ENCODE measurements at places on chromosomes 12 and 14.

- DNase-seq, result no peak
Measured at GRCh38 chr14:68309616-68310015, 483.3 kb downstream of the ZFP36L1 start.

- DNase-seq, result no peak
Measured at GRCh38 chr12:31219521-31219920, 106.4 kb downstream of the SINHCAF start.

DNA sequence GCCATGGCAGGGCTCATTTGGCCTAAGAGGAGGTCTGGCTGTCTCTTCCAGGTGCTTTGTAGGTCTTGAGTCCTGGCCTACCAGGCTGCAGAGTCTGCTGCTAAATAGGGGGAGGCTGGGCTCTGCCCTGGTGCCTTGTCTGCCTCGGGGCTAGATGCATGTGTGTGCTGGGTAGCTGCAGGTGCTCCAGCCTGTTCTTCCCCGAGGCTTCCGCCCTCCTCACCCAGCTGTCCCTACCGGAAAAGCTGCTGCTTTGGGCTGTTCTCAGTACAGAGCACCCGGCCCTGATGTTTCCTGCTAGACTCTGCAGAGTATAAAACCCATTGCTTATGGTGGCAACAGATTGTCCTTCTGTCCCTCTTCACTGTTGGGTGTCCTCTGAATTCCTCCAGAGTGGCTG lies 37.7 kb downstream of the RAB35 start:
- no peak for DNase-seq

- DNase-seq, result no peak
Measured at GRCh38 chr12:31331242-31331641, 5.3 kb upstream of the SINHCAF start.

- no peak for DNase-seq
Measured at GRCh38 chr12:69071091-69071370, 138.1 kb upstream of the CPM start.

- DNase-seq, result no peak
Measured at GRCh38 chr14:100815478-100816285, 10.2 kb upstream of the MEG3 start.

DNA sequence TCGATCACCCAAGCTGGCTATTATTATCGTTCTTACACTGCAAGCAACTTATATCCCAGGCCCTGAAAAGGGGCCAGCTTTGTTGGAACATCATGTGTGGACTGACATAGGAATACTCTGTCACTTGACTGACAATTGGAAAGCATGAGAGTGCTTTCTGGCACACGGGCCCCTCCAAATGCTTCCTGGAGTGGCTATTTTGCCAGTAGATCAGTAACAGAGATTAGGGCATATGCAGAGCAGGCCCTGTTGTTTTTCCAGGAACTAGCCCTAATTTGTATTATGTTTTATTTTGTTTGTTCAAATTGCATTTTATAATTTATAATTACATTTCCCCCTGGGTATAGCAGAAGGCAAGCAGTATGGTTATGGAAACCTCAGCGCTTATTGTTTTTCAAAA lies 170.1 kb upstream of the FRMD6 start:
- DNase-seq, result no peak

DNA sequence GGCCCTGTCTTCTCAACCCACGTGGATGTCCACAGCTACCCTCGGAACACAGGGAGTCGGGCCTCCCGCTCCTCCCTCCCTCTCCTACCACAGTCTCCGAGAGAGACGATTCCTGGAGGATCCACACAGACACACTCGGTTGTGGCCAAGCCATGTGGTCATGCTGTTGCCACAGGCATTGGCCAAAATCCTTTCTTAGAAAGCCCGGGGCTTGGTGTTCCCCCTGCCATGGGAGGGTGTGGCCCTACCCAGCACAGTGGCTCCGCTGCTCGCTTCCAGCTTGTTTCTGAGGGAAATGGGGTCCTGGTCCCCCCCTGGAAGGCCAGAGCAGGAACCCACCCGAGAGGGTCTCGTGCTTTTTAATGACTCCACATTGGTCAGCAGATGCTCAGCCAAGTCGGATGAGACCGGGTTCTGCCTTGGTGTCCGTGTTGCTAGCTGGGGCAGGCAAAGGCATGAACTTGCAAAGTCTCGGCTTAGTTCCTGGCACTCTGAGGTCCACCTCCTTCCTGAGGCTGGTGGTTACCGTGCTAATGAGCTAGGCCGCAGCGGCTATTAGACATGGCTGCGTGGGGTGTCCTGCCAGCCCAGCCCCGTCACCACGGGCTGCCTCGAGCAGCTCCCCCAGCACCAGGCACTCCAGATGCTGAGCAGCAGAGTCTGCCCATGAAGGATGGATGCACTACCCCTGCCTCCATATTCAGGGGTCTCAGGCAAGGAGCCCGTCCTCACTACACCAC lies 46.8 kb upstream of the MEG3 start:
- no peak for DNase-seq

- no peak for DNase-seq
Measured at GRCh38 chr14:69532561-69533340, 41.9 kb downstream of the CCDC177 start.

GRCh38 chr12:105040476-105040875 lies 43.8 kb downstream of the ALDH1L2 start:
- no peak for DNase-seq

DNA sequence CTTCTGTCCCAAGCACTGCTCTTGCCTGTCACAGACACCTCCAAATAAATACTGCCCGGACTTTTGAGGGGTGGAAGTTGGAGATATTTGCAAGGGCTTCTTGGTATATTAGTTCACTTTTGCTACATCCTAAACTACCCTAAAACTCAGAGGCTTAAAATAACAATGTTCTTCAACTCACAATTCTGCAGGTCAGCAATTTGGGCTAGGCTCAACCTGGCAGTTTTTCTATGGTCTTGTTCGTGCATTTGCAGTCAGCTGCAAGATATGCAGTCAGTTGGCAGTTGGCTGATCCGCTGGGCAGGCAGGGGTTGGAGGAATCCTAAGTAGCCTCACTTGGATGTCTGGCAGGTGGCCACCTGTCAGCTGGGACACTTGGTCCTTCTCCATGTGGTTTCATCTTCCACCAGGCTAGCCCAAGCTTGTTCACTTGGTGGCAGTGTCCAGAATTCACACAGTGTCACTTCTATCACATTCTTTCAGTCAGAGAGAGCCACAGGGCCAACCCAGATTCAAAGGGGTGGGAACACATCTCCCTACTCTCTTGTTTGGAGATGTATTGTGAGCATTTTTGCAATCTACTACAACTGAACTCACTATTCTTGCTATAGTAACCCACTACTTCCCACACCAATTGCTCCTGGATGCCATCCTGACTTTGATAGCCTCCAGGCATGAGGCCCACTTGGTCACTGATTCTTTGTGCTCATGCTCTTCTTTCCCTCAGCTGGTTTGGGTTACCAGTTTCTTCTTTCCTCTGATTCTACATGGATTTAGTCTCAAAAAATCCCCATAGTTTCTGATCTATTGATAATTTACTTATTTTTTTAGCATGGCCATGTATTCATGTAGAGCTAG lies 27.8 kb upstream of the CAPRIN2 start:
- no peak for DNase-seq

GRCh38 chr12:79973801-79974200 lies 38.9 kb upstream of the PPP1R12A start:
- no peak for DNase-seq

DNA sequence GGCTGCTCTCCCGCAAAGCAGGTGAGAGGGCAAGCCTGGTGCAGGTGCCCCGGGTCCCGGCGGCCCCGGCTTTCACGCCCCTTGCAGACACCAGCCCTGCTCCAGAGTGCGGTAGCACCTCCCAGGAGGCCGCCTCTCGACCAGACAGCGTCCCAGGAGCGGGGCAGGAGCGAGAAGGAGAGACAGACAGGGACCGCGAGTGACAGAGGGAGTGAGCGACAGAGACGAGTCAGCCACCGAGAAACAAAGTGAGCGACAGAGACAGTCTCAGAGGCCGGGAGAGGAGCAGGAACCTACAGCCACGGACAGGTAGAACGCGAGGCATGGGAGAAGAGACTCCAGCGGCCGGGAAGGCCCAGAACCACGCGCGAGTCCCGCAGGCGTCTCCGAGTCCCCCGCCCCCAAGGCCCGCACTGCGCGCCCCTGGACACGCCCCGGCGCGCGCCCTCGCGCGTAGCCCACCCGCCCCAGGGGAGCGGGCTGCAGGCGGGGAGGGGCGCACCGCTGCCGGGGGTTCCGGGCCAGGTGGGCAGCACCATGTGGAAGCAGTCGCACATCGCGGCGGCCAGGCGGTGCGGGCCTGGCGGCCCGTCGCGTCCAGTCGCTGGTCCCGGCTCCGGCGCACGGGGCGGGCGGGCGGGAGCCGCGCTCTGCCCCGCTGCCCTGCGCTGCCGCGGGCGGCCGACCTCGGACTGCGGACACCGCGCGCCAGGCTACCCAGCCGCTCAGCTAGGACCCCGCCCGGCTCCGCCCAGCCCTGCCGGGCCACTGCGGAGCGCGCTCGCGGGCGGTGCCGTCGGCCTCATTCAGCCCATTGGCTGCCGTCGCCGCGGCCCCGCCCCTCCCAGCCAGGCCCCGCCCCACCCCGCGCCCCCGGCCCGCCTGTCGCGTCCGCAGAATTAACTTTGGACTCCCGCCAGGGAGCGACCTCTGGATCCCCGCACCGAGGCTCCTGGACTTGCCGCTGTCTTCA lies at the start of gene AHNAK2:
Gene AHNAK2, minus strand, starts transcription at position 694 of the 973 bp plus-strand sequence. Its CDS starts 137 bp downstream, at position 557.
- DNase-seq, result no peak

DNA sequence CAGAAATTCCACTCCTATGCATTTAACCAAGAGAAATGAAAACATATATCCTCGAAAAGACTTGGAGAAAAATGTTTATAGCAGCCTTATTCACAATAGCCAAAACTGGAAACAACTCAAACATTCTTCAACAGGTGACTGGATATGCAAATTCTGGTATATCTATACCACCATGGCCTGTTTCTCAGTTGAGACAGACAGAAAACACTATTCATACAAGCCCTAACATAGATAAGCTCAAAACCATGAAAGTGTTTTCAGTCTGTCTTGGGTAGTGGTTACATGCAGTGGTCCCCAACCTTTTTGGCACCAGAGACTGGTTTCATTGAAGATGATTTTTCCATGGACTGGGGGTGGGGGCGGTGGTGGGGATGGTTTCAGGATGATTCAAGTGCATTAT lies 83.8 kb downstream of the SRGAP1 start:
- no peak for DNase-seq

DNA sequence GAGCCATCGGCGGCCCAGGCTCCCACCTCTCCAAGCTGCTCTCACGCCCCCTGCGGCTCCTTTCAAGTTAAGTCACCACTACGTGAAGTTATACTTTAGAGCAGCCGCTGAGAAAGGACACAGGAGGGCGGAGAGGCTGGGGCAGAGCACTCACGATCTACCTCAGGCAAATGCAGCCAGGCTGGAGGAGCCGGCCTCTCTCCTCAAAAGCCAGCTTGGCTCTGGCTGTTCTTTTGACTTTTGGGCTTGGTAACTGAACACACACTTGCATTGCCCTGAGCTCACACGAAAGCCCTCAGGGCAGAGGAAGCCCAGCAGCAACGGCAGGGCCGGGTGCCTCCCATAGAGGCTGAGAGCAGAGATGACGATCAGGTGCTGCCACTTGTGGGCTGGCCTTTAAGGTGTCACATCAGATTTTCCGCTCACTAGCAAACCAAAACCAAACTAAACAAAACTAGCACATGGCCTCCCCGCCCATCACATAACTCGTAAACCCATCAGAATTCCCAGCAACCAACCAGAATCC lies 75.2 kb downstream of the PITPNM2 start:
- no peak for DNase-seq

DNA sequence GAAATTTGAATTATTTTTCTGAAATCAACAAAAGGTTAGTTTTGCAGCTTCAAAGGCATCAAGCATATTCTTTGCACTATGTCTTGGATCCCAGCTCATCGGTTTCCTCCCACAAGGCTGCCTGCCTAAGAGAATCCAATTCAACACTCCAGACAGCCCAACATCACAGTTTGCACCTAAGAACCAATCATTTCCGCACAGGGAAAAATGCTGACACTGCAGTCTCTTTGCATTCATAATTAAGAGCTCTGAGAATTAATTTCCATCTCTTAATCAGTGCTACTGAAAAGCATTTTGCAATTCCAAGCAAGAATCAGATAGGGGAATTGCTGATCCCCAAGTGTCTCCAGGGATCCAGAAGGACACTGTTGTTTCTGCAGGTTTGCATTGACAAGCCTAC lies 175.9 kb downstream of the PIWIL1 start:
- no peak for DNase-seq

DNA sequence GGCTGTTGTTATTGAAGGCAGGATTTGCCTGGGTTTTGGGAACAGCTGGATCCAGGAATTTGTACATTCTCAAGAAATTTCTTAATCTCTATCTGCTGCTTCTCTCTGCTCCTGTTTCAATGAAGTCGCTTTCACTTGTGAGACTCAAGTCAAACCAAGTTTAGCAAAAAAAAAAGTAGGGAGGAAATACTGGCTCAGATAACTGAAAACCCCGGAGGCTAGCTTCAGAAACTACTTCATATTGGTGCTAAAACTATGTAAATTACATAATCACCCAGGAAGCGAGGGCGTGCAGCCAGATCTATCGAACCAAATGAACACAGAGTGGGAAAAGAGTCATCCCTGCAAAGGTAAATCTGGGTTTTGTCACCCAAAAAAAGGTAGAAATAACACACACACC lies 68.3 kb upstream of the FICD start:
- no peak for DNase-seq

- DNase-seq, result no peak
Measured at GRCh38 chr14:80798211-80798610, 143.3 kb downstream of the CEP128 start.

DNA sequence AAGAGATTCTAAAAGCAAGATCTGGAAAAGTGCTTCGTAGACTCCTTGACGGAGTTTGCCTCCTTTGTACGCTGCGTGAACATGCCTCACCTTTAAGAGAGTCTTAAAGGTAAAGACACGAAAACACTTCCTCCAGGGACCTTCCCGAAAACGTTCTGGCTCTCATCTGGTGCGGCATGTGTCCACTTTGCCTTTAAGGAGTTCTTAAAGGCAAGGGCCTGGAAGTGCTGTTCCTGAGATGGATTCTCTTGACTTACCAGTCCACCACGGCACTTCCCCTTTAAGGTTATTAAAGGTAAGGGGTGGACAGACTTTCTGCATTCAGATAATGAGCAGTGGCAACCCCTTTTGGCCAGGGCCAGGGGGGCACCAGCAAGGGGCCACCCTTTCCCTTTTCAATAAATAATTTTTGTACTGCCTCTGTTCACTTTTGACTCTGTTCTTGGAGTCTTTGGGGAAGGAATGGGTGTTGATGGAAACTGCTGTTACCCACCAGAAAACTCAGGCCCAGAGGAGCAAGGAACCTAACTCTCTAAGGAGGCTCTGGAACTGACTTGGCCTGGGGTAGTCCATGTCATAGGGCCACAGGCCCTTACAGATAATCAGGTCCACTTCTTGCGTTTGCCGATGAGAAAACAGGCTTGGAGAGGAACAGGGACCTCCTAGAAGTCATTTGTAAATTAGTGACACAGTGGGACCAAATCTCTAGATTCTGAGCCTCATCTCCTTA lies 4.4 kb downstream of the REM2 start:
- DNase-seq, result no peak

DNA sequence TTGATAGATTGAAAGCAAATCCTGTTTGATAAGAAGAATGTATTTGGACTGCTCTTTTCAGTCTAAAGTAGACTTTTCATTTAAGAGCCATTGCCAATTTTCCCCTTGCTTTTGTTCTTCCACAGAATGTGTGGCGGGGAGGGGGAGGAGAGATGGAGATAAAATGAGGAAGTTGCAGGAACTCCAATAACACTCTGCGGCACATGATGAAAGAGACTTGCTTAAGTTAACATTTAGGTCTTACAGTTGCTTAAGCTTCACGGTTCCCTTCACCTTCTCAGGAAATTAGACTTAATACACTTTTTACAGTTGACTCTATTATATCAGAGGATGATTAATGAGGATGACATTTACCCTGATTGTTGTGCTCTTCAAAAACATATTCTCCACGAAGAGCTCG lies 537.3 kb downstream of the TMTC2 start:
- no peak for DNase-seq

- peak; percentile 68 for DNase-seq
Measured at GRCh38 chr14:99415496-99416281, 65.0 kb downstream of the SETD3 start.

All from BJ (cell line).